Lower lobe of right lung (tissue), 2 donors: ENCODE measurements at places on chromosomes 1 and 21. TPM values are rescaled to one million over a fixed set of nuclear protein-coding genes. Genes with fewer than 3 reads are reported as not detected.

The CACNA1S gene
- total RNA-seq = 0.06 TPM

The DVL1 gene
- 60.4 TPM for total RNA-seq

The KRTAP12-4 gene
- not detected for total RNA-seq

The BLACAT1 gene
- 1.0 TPM for total RNA-seq

The DCST2 gene
- 1.4 TPM for total RNA-seq

The GRHL3 gene
- total RNA-seq = 0.80 TPM

The PLD5 gene
- 0.21 TPM for total RNA-seq

The PTPN7 gene
- total RNA-seq = 8.5 TPM

The CFAP141 gene
- 2.8 TPM for total RNA-seq

The RIPK4 gene
- 8.7 TPM for total RNA-seq

The KRTAP21-2 gene
- not detected for total RNA-seq

The CD160 gene
- 1.1 TPM for total RNA-seq

- H3K4me1 ChIP-seq = no peaks in the 10 kb centered on the region
- H3K27ac ChIP-seq = no peak overlapping the region
- no peaks in the 10 kb centered on the region for H3K27me3 ChIP-seq
- DNase-seq = no peak
- no peak overlapping the region for H3K4me3 ChIP-seq
These were observed 44.8 kb upstream of the SGIP1 start for GRCh38 chr1:66489151-66489550.

DNA sequence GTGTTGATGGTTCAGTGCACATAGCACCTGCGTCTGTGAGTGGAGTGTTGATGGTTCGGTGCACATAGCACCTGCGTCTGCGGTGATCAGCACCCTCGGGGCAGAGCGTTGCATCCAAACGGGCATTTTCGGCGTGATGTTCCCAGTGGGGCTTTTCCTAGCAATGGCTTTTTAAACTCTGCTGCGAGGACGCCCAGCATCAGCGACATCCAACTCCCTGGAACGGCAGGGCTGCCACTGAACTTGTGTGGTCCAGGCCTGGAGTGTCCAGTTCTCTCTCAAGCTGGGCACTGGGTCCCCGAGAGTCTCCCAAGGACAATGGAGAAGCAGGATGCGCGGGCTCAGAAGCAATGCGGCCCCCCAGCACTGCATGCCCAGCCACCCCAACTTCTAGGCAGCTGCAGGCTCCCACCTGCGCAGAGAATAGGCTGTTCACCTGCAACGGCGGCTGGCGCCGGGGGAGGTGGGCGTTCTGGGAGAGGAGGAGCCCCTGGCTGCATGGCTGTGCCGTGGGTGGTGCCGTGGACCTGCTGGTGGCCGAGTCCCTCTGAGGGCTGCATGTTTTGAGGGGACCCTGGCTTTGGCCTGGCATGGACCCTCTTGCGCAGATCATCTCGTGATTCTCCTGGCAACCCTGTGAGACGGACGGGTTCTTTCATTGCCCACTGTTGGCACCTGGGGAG, 10.1 kb upstream of the C1orf174 start:
- H3K27ac ChIP-seq = no peak overlapping the region
- H3K36me3 ChIP-seq = no peaks in the 10 kb centered on the region
- peaks cover 5% of the 10 kb centered on the region for H3K4me1 ChIP-seq
- no peak overlapping the region for H3K4me3 ChIP-seq
- DNase-seq = peak; percentile 45

DNA sequence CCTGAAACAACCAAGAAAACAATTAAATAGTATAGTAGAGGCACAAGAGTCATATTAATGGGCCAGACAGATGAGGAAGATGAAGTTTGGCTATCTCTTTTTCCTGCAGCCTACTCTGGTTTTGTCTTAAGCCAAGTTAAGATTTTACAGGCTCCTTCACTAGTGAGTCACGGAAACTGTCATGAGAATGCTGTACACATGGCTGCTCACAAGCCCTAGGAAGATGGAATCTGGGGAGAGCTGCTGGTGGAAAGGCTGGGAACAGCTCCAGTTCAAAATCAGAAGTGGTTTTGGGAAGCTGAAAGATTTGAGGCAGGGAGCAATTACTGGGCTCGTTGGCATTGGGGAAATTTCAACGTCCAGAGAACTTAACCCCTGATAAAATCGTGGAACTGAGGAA, 46.4 kb upstream of the S1PR1 start:
- DNase-seq = no peak
- no peaks in the 10 kb centered on the region for H3K27me3 ChIP-seq
- peaks cover 14% of the 10 kb centered on the region for H3K4me1 ChIP-seq
- no peak overlapping the region for H3K4me3 ChIP-seq

GRCh38 chr1:15213341-15213821, 33.6 kb upstream of the FHAD1 start:
- peaks cover 51% of the 10 kb centered on the region for H3K4me1 ChIP-seq
- no peak for DNase-seq
- H3K36me3 ChIP-seq = no peaks in the 10 kb centered on the region
- H3K27me3 ChIP-seq = no peaks in the 10 kb centered on the region
- peak overlapping the region; percentile 34 for H3K27ac ChIP-seq

GRCh38 chr1:201676197-201676596, 137.3 kb downstream of the NAV1 start:
- H3K27ac ChIP-seq = peak overlapping the region; percentile 61
- peak; percentile 56 for DNase-seq
- no peaks in the 10 kb centered on the region for H3K36me3 ChIP-seq

DNA sequence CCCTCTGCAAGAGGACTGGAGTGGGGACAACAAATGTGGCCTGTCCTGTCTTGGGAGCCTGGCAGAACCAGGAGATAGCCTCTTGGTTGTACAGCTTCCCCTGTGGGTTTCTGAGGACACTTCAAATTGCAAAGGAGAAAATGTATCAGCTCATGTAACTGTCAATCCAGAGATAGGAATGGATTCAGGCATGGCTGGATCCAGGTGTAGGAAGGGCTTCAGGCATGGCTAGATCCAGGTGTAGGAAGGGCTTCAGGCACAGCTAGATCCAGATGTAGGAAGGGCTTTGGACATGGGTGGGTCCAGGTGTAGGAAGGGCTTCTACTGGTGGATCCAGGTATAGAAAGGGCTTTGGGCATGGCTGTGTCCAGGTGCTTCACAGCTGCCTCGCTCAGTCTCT, 30.9 kb downstream of the TP73 start:
- no peaks in the 10 kb centered on the region for H3K36me3 ChIP-seq
- no peak overlapping the region for H3K27ac ChIP-seq
- H3K4me3 ChIP-seq = no peak overlapping the region
- DNase-seq = no peak

DNA sequence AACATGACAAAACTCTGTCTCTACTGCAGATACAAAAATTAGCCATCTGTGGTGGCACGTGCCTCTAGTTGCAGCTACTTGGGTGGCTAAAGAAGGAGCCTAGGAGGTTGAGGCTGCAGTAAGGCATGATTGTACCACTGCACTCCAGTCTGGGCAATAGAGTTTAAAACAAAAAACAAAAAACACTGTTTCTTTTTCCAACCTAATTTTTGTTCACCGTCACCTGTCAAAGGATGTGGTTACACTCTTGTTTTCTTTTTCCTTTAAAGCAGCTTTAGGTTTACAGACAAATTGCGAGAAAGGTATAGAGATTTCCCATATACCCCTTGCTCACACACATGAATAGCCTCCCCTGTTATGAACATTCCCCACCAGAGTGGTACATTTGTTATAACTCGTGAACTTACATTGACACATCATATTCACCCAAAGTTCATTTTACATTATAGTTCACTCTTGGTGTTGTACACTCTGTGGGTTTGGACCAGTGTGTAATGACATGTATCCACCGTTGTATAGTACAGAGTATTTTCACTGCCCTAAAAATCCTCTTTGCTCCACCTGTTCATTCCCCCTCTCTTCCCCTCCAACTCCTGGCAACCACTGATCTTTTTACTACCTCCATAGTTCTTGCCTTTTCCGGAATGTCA, 26.2 kb downstream of the SMG7 start:
- H3K4me1 ChIP-seq = peaks cover 6% of the 10 kb centered on the region
- H3K27me3 ChIP-seq = no peaks in the 10 kb centered on the region
- no peak for DNase-seq
- H3K36me3 ChIP-seq = no peaks in the 10 kb centered on the region

DNA sequence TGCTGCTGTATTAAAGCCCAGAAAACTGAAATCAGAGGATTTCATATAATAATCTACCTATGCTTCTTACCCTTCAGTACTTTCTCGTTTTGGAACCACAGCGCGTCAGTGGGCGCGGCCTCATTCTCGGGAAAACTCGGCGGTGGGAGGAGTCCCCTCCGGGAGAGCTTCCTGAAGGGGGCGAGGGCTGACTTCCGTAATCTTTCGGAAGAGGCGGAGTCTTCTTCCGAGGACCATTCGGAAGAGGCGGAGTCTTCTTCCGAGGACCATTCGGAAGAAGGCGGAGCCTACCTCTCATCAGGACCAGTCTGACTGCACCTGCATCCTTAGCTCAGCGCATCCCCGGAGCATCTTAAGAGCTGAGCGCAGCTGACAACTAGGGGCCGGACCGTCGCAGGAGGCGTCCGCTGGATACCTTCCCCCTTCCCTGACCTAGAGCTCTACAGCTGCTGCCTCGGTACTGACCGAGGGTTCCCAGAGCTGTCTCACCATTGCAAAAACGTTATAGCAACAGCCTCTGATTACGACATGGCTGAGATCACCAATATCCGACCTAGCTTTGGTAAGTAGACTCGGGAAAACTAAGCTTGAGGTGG, at the start of gene SYT11:
Gene SYT11, plus strand, starts transcription at position 334 of the 596 bp plus-strand sequence. Its CDS starts 195 bp downstream, at position 529.
- peaks cover 11% of the 10 kb centered on the region for H3K36me3 ChIP-seq
- peak; percentile 95 for DNase-seq
- peaks cover 45% of the 10 kb centered on the region for H3K4me1 ChIP-seq
- H3K27me3 ChIP-seq = no peaks in the 10 kb centered on the region

- H3K27ac ChIP-seq = no peak overlapping the region
- H3K36me3 ChIP-seq = no peaks in the 10 kb centered on the region
- no peaks in the 10 kb centered on the region for H3K4me1 ChIP-seq
- H3K27me3 ChIP-seq = no peaks in the 10 kb centered on the region
- DNase-seq = no peak
These were observed 45.1 kb downstream of the IVNS1ABP start for GRCh38 chr1:185271921-185272320.

GRCh38 chr21:39480271-39480670, 28.5 kb downstream of the SH3BGR start:
- no peaks in the 10 kb centered on the region for H3K4me1 ChIP-seq
- H3K27me3 ChIP-seq = no peaks in the 10 kb centered on the region
- DNase-seq = no peak
- no peaks in the 10 kb centered on the region for H3K36me3 ChIP-seq
- no peak overlapping the region for H3K27ac ChIP-seq
- no peak overlapping the region for H3K4me3 ChIP-seq

- no peaks in the 10 kb centered on the region for H3K27me3 ChIP-seq
- peaks cover 98% of the 10 kb centered on the region for H3K36me3 ChIP-seq
- DNase-seq = no peak
- no peak overlapping the region for H3K27ac ChIP-seq
These were observed 12.7 kb downstream of the AKIRIN1 start for GRCh38 chr1:39003794-39004193.

GRCh38 chr1:220511785-220512184, 16.2 kb upstream of the MARK1 start:
- no peak overlapping the region for H3K27ac ChIP-seq
- H3K4me3 ChIP-seq = no peak overlapping the region
- H3K36me3 ChIP-seq = no peaks in the 10 kb centered on the region
- H3K4me1 ChIP-seq = no peaks in the 10 kb centered on the region
- DNase-seq = peak; percentile 49

GRCh38 chr1:72397786-72398185, 115.4 kb upstream of the NEGR1 start:
- H3K4me1 ChIP-seq = no peaks in the 10 kb centered on the region
- no peak overlapping the region for H3K4me3 ChIP-seq
- H3K27me3 ChIP-seq = no peaks in the 10 kb centered on the region
- no peak for DNase-seq
- no peak overlapping the region for H3K27ac ChIP-seq

GRCh38 chr1:26991310-26992116, 2.0 kb upstream of the TRNP1 start:
- no peak overlapping the region for H3K27ac ChIP-seq
- no peak overlapping the region for H3K4me3 ChIP-seq
- H3K36me3 ChIP-seq = no peaks in the 10 kb centered on the region
- peaks cover 22% of the 10 kb centered on the region for H3K27me3 ChIP-seq

GRCh38 chr21:46079352-46080170, 18.4 kb upstream of the COL6A2 start:
- no peak overlapping the region for H3K27ac ChIP-seq
- peaks cover 14% of the 10 kb centered on the region for H3K27me3 ChIP-seq
- no peak overlapping the region for H3K4me3 ChIP-seq
- peak; percentile 41 for DNase-seq
- H3K4me1 ChIP-seq = no peaks in the 10 kb centered on the region

- H3K36me3 ChIP-seq = no peaks in the 10 kb centered on the region
- H3K27ac ChIP-seq = peak overlapping the region; percentile 74
- H3K4me1 ChIP-seq = peaks cover 100% of the 10 kb centered on the region
- peak overlapping the region; percentile 6 for H3K4me3 ChIP-seq
- DNase-seq = peak; percentile 84
These were observed 11.2 kb downstream of the TNFRSF1B start for GRCh38 chr1:12177999-12178441.

- peaks cover 27% of the 10 kb centered on the region for H3K36me3 ChIP-seq
- no peak overlapping the region for H3K27ac ChIP-seq
- no peak overlapping the region for H3K4me3 ChIP-seq
- no peaks in the 10 kb centered on the region for H3K27me3 ChIP-seq
These were observed 32.0 kb downstream of the SLC45A1 start for GRCh38 chr1:8349961-8350360.

- peaks cover 71% of the 10 kb centered on the region for H3K36me3 ChIP-seq
- peaks cover 29% of the 10 kb centered on the region for H3K4me1 ChIP-seq
- no peak overlapping the region for H3K27ac ChIP-seq
- no peaks in the 10 kb centered on the region for H3K27me3 ChIP-seq
- DNase-seq = no peak
These were observed 14.0 kb downstream of the IFI16 start for GRCh38 chr1:159023723-159024122.

- DNase-seq = peak; percentile 63
- peaks cover 41% of the 10 kb centered on the region for H3K4me1 ChIP-seq
- H3K36me3 ChIP-seq = no peaks in the 10 kb centered on the region
- H3K4me3 ChIP-seq = no peak overlapping the region
- peak overlapping the region; percentile 56 for H3K27ac ChIP-seq
- H3K27me3 ChIP-seq = no peaks in the 10 kb centered on the region
These were observed 66.5 kb upstream of the LYST start for GRCh38 chr1:235933017-235933765.

DNA sequence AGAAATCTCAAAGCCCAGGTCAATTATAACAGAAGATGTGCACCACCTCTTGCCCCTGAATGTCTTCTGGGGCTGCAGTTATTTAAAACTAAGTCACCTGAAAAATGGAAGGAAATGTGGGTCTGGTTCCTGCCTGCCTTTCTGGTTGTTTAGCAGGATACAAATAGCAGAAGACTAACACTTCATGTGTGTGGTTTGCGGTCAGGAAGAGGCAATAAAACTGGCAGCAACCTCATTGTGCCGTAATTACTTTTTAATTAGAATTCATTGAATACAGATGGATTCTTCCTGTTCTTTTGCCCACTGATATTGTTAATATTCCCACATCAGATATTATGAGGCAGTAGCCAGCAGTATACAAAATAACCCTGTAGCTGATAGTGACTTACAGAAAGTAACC, 345.7 kb downstream of the ZNF326 start:
- H3K4me1 ChIP-seq = no peaks in the 10 kb centered on the region
- H3K36me3 ChIP-seq = no peaks in the 10 kb centered on the region
- no peaks in the 10 kb centered on the region for H3K27me3 ChIP-seq
- H3K4me3 ChIP-seq = no peak overlapping the region
